Uterine smooth muscle cell (primary cell): ENCODE measurements at places on chromosomes 3 and 15. TPM values are rescaled to one million over a fixed set of nuclear protein-coding genes. Genes with fewer than 3 reads are reported as not detected.

Gene SECISBP2L
- total RNA-seq = 25.3 and 26.2 TPM in 2 replicates

Gene SPSB4
- total RNA-seq = not detected in 2 replicates

Gene HTR3E
- total RNA-seq = not detected in 2 replicates

Gene AADACL2
- not detected in 2 replicates for total RNA-seq

Gene RARB
- 26.4 and 44.8 TPM in 2 replicates for total RNA-seq

Gene FSTL1
- total RNA-seq = 588 and 921 TPM in 2 replicates

Gene SKOR1
- total RNA-seq = 0.11 and 0.12 TPM in 2 replicates

Gene MED12L
- total RNA-seq = 0.25 and 0.33 TPM in 2 replicates

Gene GRAMD2A
- total RNA-seq = 0.33 and 0.50 TPM in 2 replicates

Gene FAM81A
- total RNA-seq = 0.66 and 1.00 TPM in 2 replicates

Gene GPR27
- 0.11 and 0.12 TPM in 2 replicates for total RNA-seq
